ENCODE measurements at places on chromosomes 2 and 18. TPM values are rescaled to one million over a fixed set of nuclear protein-coding genes. Genes with fewer than 3 reads are reported as not detected.

The TIA1 gene
- 61.4 TPM for total RNA-seq

The DSG4 gene
- not detected for total RNA-seq

The COL4A3 gene
- 0.39 TPM for total RNA-seq

The SCYGR6 gene
- total RNA-seq: not detected
